ENCODE measurements at places on chromosomes 7 and 10.
A peak's percentile ranks its signal among the peaks of the same experiment; 100 is the strongest.

- DNase-seq, result no peak
These were observed 36.3 kb downstream of the ENTPD1 start for GRCh38 chr10:95792211-95792780.

- no peak for DNase-seq
These were observed 112.5 kb upstream of the WDR11 start for GRCh38 chr10:120738658-120739057.

GRCh38 chr7:51134013-51134441 is 182.6 kb downstream of the COBL start:
- no peak for DNase-seq

DNA sequence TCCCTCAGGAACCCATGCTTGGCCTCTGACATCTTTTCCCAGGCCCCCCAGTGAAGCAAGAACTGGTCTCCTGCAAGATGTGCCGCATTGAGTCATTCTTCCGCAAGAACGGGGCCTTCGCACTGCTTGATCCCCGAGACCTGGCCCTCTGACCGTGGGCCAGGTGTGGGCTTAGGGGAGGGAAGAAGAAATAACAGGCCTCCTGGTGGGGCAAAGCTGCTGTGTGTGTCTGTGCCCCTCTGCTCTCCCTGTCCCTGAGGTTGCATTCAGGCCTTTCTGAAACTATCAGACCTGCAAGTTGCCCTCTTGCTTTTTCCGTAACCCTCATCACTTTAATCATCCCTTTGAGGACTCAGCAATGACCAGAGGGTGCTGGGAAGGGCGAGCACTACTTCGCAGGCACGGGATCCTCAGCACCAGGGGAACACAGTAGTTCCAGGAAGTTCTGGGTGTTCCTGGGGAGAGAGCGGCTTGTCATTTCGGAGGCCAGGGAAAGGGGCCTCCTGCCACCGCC is 6.0 kb downstream of the ATP6V1F start:
- DNase-seq, result no peak

GRCh38 chr10:16649757-16650156 is 128.1 kb upstream of the C1QL3 start:
- DNase-seq, result no peak

DNA sequence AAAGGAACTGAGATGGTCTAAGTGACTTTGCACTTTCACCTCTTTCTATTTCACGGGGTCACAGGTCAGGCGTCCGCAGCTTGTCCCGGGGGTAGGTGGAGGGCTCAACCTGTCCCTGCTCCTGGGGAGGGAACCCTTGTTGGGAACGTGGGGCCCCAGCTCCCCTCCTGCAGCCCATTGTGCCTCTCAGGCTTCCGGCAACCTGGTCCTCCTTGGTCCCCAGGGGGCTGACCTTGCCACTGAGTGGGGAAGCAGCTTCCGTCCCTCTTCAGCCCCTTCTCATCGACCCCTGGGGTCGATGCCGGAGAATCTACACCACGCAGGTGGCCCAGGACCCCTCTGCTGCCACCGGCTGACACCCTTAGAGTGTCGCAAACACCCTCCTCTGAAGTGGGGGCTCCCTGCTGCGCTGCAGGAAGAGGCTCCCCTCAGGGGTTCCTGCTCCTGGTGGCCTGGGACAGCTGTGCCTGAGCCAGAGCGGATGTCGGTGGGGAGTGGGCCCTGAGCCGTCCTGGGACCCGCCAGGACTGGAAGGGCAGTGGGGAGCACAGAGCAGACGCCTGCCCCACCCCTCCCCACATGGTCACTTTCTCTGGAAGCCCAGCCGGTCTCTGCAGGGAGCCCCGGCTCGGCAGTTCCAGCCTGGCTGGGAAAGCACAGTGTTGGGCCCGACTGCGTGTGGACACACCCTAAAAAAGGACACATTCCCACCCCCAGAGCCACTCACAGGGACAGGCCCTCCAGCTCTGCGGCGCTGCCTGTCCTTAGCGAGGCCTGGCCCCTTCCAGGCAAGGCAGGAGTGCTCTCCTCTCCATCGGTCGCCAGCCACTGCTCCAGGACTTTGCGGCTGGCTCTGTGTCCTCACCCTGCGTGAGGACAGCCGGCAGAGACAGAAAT is 357.5 kb upstream of the SHH start:
- no peak for DNase-seq

GRCh38 chr7:155333346-155334234 is 35.9 kb downstream of the INSIG1 start:
- no peak for DNase-seq

- no peak for DNase-seq
These were observed 71.7 kb downstream of the MYL10 start for GRCh38 chr7:101557421-101557820.

DNA sequence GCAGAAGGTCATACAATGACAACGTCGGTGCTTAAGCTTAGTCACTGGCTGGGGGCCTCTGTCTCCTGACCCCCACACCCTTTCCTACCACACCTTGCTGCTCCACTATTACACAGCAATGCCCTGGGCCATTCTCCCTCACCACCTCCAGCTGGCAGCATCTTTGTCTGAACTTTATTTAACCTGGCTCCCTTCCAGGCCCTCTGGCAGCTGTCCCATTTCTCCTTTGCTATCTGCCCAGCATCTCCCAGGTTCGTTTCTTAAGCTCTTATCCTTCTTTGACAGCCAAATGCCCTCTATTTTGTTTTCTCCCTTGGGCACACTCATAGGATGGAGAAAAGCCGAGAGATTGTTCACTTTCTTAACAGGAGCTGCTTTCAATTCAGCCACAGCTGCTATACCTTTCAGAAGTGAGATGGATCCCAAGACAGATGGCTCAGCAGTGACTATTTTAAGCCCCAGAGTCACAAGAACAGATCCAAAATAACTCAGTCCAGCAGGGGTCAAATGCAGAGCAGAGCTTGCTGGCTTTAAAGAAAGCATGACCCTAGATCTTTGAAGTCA is 1277.1 kb upstream of the AUTS2 start:
- no peak for DNase-seq

DNA sequence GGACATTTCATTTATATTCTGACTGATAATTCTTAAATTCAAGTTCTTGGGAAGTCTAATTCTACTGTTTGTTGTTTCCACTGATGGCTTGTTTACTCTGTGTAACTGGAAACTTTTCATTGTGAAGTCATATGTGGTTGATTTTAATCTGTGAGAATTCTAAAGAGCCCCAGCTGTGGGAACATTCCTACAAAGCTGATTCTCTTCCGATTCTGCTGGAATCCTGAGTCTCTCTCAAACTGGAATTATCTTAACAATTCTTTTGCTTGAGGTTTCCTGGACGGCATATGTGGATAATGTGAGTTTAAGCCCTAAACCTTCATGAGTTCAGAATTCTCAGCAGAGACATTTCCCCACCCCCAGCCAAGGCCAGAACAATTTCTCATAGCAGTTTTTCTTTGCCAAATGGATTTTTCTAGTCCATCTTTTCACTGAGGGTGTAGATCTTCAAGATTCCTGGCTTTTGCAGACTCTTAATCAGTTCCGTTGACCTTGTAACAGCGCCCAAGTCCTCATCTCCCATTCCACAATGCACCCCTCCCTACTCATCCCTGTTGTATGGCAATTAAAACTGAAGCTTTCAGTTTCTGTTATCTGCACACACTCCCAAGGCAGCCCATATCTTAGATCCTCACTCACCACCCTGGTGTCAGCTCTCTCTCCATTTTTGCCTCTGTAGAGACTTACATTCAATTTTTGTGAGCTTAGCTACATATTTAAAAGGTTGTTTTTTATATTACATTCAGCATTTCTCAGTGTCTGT is 37.6 kb downstream of the GRM8 start:
- DNase-seq, result no peak

- DNase-seq, result no peak
These were observed 133.7 kb upstream of the SEMA3E start for GRCh38 chr7:83782628-83783027.

- no peak for DNase-seq
These were observed 395.5 kb downstream of the SUGCT start for GRCh38 chr7:40530292-40530691.

GRCh38 chr10:50561266-50561665 is 62.5 kb downstream of the SGMS1 start:
- DNase-seq, result no peak

DNA sequence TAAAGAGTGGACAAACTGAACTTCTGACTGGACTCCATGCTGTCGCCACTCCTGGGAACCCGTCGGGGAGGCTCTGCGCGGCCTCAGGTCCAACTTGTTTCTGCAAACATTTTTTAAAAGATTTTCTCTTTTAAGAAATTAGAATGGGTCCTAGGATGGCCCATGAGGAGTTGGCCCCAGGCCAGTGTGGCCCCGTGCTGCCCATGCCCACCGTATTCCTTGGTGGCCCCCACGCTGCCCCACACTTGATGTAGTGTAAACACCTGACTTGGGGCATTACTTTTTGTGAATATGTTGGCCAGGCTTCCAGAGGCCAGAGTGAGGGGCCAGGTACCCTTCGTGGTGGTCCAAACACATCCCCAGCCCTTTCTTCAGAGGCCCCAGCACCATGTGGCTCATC is 19.3 kb downstream of the ZNF316 start:
- DNase-seq, result no peak

- no peak for DNase-seq
These were observed 946 bp upstream of the RASGEF1A start for GRCh38 chr10:43267811-43268210.

DNA sequence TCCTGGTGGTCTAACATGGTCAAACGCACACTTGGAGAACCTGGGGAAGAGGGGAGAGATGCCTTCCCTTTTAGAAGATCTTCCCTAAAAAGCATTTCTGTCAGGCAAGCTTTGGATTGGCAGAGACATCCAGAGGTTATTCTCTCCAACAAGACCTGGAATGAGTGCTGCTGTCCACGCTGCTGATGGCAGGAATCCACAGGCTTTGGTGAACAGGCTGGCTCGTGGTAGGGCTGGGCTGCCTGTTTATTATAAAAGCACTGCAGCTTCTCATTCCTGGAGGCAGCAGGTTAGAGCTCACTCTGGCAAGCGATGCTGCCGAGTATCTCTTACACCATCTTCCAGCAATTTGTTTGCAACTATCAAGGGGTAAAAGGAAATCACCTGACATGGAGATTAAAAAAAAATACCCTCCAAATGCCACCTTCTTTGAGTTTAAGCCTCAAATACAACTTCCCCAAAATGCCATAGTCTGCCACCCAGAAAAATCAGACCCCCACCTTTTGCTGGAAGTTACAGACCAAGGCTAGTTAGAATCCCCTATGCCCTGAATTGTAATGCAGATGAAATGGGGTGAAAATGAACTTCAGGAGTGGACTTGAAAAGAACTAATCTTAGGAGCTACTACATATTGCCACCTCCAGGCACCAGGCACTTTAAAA is 152.1 kb upstream of the KMT2E start:
- DNase-seq, result no peak

DNA sequence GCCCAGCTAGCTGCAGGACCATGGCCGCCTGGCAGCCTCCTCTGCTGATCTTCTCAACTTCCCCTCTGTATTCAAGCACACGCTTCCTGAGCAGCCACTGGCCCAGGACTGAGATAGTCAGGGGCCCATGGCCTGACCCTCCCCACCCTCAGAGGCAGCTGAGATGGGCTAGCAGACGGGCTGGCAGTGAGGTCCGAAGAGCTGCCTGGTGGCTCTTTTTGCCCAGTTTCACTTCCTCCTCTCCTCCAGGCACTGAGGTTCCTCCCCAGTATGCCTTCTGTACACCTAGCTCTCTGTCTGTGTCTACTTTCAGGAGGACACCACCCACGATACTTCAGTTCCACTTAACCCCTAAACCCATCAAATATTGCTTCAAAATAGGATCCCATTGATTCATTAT is 395.6 kb downstream of the TNS3 start:
- DNase-seq, result no peak

GRCh38 chr10:120182431-120182830 is 274.6 kb upstream of the PLPP4 start:
- DNase-seq, result no peak

GRCh38 chr7:77269360-77270093 is 69.9 kb upstream of the FGL2 start:
- no peak for DNase-seq

- DNase-seq, result peak; percentile 21
These were observed 426.3 kb upstream of the POT1 start for GRCh38 chr7:125355899-125356298.

DNA sequence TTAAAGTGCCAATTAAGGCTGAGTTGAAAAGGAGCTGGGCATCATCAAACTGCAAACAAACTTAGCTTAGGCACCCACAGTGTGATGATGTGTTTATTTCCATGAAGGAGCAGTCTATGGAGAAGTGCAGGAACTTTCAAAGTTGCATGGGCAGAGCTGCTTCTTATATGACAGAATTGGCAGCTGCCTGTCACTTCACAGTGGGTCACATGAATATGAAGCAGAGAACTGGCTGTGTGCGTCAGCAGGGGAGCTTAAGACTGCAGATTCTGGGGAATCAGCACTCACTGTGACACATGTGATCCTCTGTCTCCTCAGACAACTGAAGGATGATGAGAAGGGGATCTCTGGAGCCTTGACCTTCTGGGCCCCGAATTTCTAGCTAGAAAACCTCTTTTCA is 36.6 kb downstream of the RBM28 start:
- DNase-seq, result no peak

GRCh38 chr7:55276572-55277295 is 88.4 kb upstream of the LANCL2 start:
- DNase-seq, result no peak

DNA sequence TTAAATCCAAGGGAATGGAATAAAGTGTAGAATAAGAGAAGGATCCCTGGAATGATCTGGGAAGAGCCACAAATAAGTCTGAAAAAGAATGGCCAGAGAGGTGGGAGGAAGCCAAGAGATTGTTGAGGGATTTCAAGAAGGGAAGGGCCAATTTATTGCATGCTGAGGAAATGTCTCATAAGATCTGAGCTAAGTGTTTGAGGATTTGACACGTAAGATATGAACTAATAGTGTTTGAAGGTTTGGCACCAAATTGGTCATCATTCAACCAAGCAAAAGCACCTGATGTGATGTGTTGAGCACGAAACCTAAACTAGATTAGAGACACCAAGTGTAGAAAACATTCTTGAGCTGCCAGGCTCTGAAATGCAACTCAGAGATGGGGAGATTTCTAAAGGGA is 97.9 kb downstream of the TSPAN12 start:
- DNase-seq, result no peak

- DNase-seq, result no peak
These were observed 28.4 kb downstream of the BMPER start for GRCh38 chr7:33933611-33934281.

All from CMK (cell line).